ENCODE measurements at places on chromosomes 11 and 22. TPM values are rescaled to one million over a fixed set of nuclear protein-coding genes. Genes with fewer than 3 reads are reported as not detected.

DNA sequence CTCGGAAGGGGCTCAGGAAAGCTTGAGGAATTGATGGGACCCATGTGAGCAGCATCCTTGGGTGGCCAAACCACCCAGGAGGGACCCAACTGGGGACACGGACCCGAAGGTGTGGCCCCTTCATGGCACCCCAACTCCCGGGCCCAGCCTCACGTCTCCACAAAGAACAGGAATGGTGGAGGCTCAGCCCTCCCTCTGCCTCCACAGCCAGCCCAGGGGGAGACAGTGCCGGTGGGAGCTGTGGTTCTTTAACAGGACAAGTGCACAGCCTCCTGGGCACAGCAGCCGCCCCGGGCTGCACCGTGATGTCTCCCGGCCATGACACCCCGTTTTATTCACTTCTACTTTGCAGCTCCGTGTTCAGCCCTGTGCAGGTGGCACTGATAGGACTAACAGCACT, 587.2 kb downstream of the BRD1 start:
- no peak overlapping the region for H3K27ac ChIP-seq
- no peak overlapping the region for H3K4me3 ChIP-seq
- H3K27me3 ChIP-seq, result no peaks in the 10 kb centered on the region
- no peaks in the 10 kb centered on the region for H3K4me1 ChIP-seq
- no peaks in the 10 kb centered on the region for H3K36me3 ChIP-seq
- DNase-seq, result no peak

DNA sequence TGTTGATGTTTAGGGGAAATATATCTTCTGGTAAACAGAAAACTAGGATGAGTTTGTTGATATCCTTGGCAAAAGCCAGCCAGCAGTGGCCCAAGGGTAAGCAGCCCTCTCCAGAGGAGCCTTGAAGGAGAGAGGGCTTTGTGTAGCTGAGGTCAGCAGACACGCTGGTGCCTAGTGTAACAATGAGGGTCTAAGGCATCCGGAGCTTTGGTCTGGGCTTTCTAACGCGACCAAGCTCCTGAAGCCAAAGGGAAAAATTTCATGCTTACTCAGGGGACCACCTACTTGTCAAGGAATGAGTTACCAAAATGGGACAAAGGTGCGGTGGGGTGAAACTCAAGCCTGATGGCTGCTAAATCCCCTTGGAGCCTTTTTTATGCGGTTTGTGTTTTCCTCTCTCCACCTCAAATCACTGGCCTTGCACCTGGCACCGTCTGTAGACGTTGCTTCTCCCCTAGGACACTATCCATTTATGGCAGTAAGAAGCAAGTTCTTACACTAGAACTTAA, 134.9 kb downstream of the DBX1 start:
- no peaks in the 10 kb centered on the region for H3K36me3 ChIP-seq
- H3K27ac ChIP-seq, result no peak overlapping the region
- peaks cover 14% of the 10 kb centered on the region for H3K4me1 ChIP-seq
- DNase-seq, result no peak
- no peaks in the 10 kb centered on the region for H3K27me3 ChIP-seq
- no peak overlapping the region for H3K4me3 ChIP-seq

DNA sequence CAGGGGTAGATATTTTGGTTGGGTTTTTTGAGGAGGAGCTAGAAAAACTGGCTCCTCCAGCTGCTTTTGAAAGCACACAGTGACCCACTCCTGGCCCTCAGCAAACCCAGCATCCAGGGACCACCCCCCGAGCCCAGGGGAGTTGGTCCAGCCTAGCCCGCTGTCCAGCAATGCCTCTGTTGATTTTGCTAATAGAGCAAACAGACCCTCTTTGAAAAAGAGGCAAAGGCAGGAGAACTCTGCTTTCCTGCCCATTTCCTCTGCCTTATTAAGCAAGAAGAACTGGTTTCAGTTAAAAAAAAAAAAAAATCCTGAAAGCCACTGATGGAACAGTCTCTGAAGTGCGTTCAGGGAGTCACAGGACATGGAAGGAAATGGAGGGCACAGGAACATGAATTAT, 25.3 kb downstream of the ABTB2 start:
- no peaks in the 10 kb centered on the region for H3K36me3 ChIP-seq
- DNase-seq, result no peak
- peaks cover 6% of the 10 kb centered on the region for H3K27me3 ChIP-seq
- peaks cover 19% of the 10 kb centered on the region for H3K4me1 ChIP-seq
- no peak overlapping the region for H3K4me3 ChIP-seq

GRCh38 chr22:20399866-20400605, 6.1 kb downstream of the ZNF74 start:
- no peak overlapping the region for H3K4me3 ChIP-seq
- H3K27me3 ChIP-seq, result no peaks in the 10 kb centered on the region
- H3K4me1 ChIP-seq, result peaks cover 6% of the 10 kb centered on the region
- DNase-seq, result no peak

Gene SCT
- not detected for total RNA-seq

GRCh38 chr22:23713696-23714595, 23.1 kb downstream of the RGL4 start:
- H3K27ac ChIP-seq, result no peak overlapping the region
- H3K27me3 ChIP-seq, result no peaks in the 10 kb centered on the region
- H3K36me3 ChIP-seq, result peaks cover 25% of the 10 kb centered on the region

Gene MS4A3
- total RNA-seq, result not detected

Data from osteoblast (primary cell).